ENCODE measurements at places on chromosomes 12 and 14. TPM values are rescaled to one million over a fixed set of nuclear protein-coding genes. Genes with fewer than 3 reads are reported as not detected.

The ERBB3 gene
- polyA plus RNA-seq = 0.10 TPM

The CCDC177 gene
- polyA plus RNA-seq = not detected

The SBNO1 gene
- 8.9 TPM for polyA plus RNA-seq

The SLC17A8 gene
- not detected for polyA plus RNA-seq

The PITPNM2 gene
- polyA plus RNA-seq = 9.6 TPM

The CCNB1IP1 gene
- polyA plus RNA-seq = 56.4 TPM

The ASPG gene
- not detected for polyA plus RNA-seq

The PPP1R3E gene
- polyA plus RNA-seq = 57.2 TPM

The PFKM gene
- polyA plus RNA-seq = 20.8 TPM

The C12orf54 gene
- not detected for polyA plus RNA-seq

The GLIPR1L1 gene
- not detected for polyA plus RNA-seq

The DACT1 gene
- polyA plus RNA-seq = 3.5 TPM

The RGS6 gene
- 0.04 TPM for polyA plus RNA-seq

The SCARB1 gene
- polyA plus RNA-seq = 30.0 TPM

The IGF1 gene
- 0.10 TPM for polyA plus RNA-seq

The PPP1R1A gene
- not detected for polyA plus RNA-seq

The C12orf50 gene
- 0.07 TPM for polyA plus RNA-seq

The TRHDE gene
- not detected for polyA plus RNA-seq

The RTL1 gene
- not detected for polyA plus RNA-seq

The TPPP2 gene
- not detected for polyA plus RNA-seq
